ENCODE measurements at places on chromosomes 6 and 20.

DNA sequence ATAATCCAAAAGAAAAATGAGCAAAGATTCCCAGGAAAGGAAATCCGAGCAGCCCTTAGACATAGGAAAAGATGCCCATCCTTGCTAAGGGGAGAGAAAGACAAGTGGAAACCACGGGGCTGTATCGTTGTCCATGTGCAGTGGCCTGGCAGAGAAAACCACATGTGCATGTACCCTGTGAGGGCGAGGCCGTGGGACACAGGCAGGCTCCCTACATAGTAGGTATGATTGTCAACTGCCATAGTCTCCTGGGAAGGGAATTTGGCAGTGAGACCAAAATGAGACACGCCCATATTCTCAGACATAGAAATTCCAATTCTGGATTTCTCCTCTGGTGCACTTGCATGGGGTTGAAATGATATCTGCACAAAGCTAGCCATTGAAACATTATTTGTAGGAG, 169.7 kb upstream of the SALL4 start:
- no peak for DNase-seq

GRCh38 chr6:34587325-34587724, 31.2 kb upstream of the SPDEF start:
- DNase-seq: no peak

GRCh38 chr6:17556014-17556413, 44.1 kb upstream of the FAM8A1 start:
- DNase-seq: no peak

DNA sequence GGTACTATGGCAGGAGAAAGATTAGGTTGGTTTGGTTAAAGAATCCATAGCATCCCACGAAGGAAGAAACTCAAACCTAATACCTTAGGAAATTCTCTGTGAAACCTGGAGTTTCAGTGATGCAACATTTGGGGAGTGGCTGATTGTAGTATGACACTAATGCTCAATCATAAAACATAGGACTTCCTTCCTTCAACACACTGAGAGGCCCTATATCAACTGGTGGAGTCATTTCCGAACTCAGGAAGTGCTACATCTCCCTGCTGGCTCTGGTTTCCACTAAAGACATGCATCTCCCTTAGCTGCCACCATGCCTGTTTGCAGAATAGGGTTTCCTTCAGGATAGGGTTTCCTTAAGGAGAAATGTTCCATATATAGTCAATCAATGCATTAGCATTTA, 5.2 kb upstream of the MANEA start:
- DNase-seq: no peak

DNA sequence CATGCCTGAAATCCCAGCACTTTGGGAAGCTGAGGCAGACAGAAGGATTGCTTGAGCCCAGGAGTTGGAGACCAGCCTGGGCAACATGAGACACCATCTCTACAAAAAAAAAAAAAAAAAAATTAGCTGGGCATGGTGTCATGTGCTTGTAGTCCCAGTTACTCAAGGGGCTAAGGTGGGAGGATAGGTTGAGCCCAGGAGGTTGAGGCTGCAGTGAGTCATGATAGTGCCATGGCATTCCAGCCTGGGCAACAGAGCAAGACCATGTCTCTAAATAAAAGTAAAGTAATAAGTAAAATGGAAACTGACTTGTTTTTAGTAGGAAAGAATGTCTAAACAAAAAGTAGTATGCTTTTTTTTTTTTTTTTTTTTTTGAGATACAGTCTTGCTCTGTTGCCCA, 240.7 kb downstream of the ARID1B start:
- no peak for DNase-seq

DNA sequence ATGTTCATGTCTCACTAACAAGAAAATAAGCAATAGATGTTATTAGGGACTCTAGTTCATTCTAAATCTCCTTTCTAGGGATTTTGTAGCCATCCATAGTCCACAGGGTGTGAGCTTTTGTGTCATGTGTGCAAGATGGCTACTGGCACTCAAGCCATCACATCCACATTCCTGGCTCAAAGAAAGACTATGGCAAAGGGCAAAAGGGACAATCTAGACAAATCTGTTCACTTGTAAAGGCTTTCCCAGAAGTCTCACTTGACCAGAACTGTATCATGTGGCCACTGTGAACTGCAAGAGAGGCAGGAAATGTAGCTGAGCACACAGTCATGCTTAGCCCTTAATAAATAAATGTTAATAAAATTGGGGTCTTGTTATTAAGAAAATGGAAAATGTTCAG, 212.6 kb upstream of the EXOC2 start:
- DNase-seq: peak; percentile 8

GRCh38 chr6:30156262-30156599, 4.8 kb downstream of the TRIM10 start:
- peak; percentile 68 for DNase-seq

DNA sequence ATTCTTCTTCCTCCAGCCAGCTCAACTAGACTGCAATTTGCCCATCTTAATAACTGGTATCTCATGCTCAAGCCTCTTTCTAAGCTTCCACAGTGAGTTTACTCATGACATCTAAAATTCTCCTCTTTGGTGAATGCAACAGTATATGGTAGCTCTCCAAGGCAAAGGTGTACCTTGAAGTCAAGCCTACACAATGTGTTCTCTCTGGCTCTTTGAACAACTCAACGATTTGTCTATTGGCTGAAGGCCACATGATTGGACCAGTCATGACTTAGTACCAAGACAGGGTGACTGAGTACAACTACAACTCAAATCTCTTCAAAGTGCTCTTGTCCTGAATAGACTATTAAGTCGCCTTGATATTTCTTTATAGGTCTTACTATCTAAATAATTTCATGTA, 199.6 kb downstream of the PKHD1 start:
- DNase-seq: no peak

- no peak for DNase-seq
Measured at GRCh38 chr6:160248538-160248937, 10.1 kb downstream of the SLC22A2 start.

GRCh38 chr6:37628611-37629320, 68.9 kb downstream of the MDGA1 start:
- no peak for DNase-seq

DNA sequence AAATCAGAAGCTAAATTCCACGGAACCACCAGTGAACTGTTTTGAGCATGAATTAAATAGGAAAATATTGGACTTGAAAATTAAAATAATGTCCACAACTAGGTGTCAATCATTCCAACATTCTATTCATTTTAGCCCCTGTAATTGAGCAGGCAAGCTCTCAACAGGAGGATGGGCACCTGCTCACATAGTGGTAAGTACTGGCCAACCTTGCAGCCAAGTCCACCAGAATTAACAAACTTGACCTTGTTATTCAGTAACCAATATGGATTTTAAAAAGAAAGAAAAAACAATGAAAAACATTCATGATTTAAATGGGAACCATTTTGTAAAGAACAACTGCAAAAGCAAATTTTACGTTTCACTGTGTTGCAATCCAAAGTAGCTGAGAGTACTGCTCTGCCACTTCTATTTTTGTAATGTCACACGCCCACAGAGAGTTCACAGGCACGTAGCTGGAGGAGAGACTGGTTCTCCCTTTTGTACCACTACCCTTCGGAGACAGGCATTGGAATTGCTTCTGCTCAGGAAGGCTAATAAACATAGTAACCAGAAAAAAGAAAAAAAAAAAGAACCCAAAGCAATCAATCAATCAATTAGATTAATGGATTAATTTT, 75.2 kb upstream of the F13A1 start:
- DNase-seq: no peak

GRCh38 chr6:150099953-150100352, 31.0 kb upstream of the ULBP3 start:
- no peak for DNase-seq

GRCh38 chr6:107676042-107676441, 148.1 kb downstream of the SCML4 start:
- DNase-seq: no peak

DNA sequence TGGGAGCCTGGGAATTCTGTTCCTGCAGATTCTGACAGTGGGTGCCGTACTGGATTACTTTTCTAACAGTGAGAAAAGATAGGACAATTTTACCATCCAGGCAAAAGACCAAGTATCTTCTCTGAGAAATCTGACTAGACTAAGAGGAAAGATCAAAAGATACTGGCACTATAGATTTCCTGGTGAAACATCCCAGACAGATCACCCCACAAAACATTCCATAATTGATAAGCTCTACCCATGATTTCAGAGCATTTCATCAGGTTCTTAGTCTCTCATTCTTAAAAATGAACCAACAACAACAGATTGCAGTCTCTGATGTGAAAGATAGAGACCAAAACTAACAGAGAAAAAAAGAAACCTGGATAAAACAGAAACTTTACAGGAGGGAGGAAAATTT, 13.6 kb upstream of the UBR2 start:
- no peak for DNase-seq

DNA sequence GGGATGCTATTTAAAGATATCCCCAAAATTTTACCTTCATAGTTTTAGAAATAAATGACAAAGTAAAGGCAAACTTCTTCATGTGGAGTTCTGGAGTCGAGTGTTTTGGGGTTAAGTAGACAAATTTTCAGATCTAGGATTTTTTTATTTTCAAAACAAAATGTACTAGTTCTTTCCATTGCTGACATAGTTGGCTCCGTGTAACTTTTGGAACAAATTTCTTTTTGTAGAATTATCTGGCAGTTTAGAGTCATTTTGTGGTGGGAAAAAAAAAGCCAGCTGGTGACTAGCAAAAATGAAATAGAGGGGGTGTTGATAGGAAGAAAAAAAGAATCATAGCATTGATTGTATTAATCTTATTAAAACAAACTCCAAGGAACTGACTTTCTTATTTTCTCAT, 131.6 kb upstream of the TCF21 start:
- no peak for DNase-seq

DNA sequence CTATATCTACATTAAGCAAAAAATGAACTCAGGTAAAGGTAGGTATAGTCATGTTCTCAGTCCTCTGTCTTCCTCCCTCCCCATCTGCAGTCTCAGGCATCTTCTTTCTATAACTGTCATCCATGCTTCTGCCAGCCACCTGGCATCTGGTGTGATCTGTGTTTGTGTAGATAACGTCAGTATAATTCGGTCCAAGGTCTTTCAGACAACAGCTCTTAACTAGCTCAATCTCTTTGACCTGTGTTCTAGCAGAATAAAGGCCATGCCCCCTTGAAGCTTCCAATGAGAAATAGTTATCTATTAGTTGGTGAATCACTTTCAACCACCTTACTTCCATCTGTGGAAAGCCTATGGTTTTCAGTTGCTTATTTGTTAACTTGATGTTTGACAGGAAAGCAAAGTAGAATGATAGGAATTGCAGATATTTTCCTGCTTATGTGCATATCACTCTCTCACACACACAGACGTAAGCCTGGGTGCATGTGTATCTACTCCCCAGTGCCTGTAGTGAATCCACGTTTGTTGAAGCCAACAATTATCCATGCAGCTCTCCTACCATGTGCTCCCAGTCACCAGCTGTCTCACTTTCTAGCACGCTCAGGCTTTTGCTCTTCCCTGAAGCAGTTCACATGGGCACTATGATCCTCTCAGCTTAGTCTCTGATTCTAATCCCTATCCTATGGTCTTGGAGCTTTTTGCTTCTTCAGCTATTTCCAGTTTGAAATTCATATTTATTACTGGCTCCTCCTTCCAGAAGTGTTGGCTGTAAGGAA, 433.7 kb upstream of the MANEA start:
- DNase-seq: no peak

DNA sequence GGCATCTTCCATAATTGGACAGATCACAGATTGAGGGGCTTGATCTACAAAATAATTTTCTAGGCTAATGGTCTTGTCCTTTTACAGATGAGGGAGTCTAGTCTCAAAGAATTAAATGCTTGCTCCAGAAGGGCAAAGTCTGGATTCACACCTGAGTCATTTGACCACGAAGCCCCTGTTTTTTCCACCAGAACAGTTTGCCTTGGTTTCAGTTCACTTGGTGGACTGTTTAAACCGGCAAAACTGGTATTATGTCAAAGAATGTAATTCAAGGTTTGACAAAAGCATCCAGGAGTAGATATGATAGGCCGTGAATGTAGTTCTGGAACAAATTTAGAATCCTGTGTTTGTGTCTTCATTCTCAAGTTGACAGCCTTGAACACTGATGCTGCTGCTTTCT, 3.3 kb downstream of the MYO6 start:
- no peak for DNase-seq

DNA sequence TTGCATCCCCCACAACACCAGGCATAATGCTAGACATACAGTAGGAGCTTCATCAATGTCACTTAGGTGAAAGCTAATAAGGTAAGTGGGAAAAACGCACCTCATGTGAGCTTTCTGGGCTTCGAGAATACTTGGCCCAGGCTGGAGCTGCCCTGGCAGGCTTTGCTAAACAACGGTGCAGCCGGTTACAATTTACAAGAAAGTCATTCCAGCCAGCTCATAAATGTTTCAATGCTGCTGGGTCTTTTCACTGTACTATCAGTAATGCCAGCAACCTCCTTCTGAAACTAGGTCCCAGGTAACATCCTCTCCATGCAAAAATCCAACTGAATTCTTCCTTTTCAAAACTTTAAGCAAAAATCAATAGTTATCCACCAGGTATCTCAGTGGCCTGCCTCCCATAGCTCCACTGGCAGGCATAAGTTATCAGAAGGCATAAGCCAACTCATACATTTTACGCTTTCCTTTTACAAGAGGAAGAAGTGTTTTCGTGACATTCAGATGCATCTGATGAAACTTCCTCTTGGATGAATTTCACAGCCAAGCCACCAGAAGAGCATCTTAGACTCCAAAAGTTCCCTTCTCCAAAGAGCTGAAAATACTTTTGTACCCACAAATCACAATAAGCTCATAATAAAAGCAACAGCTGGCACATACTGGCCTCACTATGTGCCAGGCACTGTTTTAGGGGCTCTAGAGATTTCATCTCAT, 56.3 kb downstream of the RTN4IP1 start:
- no peak for DNase-seq

- no peak for DNase-seq
Measured at GRCh38 chr6:139330826-139331500, 39.2 kb upstream of the TXLNB start.

DNA sequence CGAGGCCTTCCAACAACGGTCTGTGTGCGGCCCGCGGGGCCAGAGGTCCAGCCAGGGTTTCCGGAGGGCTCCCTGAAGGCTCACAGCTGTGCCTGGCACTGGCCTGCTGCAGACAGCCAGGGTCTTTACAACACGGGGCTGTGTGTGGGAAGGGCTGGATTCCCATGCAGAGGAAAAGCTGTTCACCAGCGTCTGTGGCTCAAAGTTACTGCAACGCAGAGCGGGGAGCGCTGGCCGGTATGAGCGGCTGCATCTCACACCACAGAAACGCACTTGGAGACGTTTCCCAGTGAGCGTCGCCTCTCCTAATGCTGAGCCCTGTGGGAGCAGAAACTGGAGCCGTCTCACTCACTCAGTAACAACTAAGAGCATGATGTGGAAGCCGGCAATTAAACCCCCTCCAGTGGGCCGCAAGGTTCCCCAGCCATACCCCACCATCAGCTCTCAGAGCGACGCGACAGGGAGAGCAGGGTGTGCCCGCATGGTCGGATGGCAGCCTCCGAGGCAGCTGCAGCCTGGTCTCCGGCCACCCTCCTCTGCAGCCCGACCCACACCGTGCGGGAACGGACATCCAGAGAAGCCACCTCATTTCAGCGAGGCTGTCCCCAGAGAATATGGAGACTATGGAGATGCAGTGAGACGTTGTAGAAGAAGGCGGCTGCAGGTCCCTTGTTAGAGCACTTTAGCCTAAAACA, 42.6 kb downstream of the DLL1 start:
- DNase-seq: no peak
